ENCODE measurements at places on chromosomes 2 and 18.

DNA sequence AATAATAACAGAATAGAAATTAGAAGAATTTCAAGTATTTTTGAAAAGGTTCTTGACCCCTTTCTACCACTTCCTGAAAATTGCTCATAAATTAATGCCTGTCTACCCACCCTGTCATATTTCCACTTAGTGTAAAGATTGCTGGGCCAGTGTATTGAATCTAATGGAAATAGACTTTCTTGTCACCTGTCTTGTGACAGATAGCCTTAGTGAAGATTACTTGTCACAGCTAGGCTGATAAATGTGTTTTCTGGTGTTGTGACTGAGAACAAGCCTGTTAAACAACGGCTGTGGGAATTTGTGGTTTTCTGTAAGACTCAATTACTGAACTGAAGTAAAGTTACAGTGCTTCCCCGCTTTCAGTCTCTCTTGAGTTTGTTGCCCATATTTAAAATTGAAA, 37.0 kb downstream of the PIK3C3 start:
- peak; percentile 24 for DNase-seq

- DNase-seq, result no peak
These were observed 328.2 kb downstream of the KCNJ3 start for GRCh38 chr2:155026651-155027174.

- no peak for DNase-seq
These were observed 262.4 kb downstream of the INSIG2 start for GRCh38 chr2:118350621-118351020.

GRCh38 chr2:150526827-150527226, 39.4 kb upstream of the RND3 start:
- no peak for DNase-seq

DNA sequence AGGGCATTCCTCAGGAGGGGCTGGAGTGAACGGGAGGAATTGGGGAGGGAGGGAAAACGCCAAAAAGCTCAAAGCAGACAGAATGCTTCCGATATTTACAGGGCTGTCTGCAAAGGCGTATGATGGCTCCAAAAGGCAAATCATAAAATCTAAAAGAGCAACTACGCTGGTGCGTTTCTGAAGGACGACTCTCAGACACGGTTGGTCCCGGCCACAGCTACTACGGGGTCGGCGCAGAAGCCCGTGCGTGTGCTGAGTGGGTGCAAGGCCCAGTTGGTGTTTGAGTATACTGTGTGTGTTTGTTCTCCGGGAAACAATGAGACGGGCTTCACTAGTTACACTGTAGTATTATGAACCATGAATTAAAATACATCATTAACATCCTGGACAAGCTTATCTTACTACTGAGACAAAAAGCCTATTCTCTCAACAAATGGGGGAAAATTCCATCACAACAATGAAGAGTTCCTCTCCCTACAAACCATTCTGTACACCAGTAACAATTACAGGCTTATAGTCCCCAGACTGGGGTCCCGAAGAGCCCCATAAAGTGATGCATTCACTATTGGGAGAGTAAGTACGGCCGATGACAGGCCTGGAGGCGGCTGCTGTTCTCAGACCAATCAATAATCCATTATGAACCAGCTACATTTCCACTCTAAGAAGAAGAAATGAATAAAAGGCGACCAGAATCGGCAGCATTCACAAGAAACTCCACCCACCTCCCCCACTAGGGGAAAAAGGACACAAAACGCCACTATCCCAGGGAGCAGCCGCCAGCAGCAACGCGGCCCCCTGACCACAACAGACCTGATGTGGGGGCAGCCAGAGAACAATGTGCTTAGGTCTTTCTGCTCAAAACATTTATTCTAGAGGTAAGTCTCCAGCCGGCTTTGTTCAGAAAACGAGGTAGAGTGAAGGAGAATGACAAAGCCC, 43.4 kb downstream of the ZNF516 start:
- peak; percentile 21 for DNase-seq

DNA sequence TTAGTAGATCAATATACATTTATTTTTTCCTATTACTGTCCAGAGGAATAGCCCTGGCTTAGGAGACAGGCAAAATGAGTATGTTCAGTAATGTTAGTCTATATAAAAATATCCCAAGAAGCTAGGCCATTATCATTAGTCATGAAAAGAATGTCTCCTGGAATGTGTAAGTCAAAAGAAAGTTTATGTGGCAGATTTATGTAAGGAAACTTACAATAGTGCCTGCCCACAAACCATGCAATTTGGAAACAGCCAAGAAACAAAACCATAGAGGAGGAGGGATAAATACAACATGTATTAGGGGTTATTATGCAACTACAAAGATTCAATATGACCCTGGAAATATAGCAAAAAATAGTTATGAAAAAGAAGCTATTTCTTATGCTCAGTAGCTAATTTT, 96.3 kb downstream of the NOL4 start:
- DNase-seq, result no peak

- DNase-seq, result no peak
These were observed 284.5 kb downstream of the RIT2 start for GRCh38 chr18:42830936-42831335.
